ENCODE measurements at places on chromosomes 2 and 18.
A peak's percentile ranks its signal among the peaks of the same experiment; 100 is the strongest.

- no peak for DNase-seq
Observed at GRCh38 chr18:1252936-1253335, 348.3 kb downstream of the ADCYAP1 start.

DNA sequence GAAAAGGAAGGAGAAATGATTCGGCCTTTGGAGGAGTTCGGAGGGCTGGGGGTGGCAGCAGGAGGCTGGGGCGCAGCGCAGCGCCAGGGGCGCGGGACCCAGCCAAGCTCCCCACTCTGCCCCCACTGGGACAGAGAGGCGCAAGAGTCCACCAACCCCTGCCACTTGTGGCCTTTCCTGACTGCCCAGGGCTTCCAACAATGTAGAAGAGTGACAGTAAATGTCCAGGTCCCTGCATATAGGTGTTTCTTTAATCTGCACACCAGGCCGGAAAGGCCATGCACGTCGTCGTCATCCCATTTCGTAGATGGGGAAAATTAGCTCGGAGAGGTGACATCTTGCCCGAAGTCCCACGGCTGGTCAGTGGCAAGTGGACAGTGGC lies 96.6 kb downstream of the INHBB start:
- no peak for DNase-seq

- DNase-seq = no peak
Observed at GRCh38 chr2:60475123-60475830, 78.2 kb downstream of the BCL11A start.

- DNase-seq = no peak
Observed at GRCh38 chr2:24210723-24211122, 35.9 kb downstream of the FAM228A start.

DNA sequence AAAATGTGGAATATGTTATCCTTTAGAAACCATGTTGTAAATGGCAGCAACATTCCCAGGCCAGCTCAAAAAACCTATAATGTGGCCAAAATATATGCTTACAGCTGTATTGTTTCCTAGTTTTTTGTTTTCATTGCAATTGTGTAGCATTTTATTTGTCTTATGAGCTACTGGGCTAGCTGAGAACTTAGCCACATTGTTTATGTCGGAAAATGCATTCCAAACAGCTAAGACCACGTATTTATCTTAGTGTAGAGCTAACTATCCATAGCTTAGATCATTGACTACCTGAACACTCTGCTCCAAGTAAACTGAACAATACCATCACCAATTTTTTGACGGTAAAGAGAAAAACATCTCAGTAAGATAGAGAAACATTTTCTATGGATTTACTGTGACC lies 38.4 kb downstream of the METAP1D start:
- no peak for DNase-seq

DNA sequence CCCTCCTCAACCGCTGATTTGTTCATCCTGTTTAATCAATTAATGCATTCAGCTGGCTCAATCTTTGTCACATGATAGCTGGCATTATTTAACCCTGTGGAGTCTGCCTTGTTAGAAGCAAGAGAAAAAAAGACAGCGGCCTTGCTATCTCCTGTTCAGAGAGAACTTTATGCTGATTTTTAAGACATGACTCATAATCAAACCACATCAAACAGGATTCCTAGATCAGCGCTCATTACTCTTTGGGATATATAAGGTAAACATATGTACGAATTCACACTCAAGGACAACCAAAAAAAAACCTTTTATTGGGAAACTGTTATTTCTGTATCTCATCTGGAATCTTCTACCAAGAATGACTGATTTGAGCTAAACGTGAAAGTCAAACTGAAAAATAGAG lies 195.1 kb downstream of the C1D start:
- DNase-seq = no peak

DNA sequence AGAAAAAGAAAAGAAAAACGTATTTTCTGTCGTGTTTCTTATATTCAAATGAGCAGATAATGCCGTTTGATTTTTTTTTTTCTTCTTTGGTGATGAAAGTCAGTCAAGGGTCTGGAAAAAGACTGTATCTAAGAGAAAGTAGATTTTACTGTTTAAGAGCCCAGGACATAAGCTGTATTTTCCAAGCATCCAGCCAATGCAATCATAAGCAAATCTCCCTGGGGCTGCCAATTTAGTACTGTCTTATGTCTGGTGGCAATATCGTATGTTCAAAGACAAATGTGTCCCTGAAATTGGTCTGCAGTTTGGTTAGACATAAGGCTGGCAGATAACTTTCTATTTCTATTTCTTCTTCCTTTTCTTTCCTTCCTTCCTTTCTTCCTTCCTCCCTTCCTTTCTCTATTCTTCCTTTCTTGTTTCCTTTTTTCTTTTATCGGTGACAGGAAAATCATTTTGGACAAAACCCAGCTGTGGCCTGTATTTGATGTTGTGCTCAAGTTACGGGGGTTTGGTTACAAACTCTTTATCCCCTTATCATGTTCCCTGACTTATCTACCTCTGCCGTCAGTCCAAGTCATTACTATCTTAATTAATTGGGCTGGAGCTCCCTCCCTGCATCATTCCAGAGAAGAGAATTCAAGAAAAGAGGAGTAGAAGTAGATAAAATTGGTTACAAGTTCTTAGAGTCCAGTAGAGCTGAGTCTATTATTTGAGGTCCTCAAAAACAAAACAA lies 683.4 kb upstream of the FSHR start:
- no peak for DNase-seq

DNA sequence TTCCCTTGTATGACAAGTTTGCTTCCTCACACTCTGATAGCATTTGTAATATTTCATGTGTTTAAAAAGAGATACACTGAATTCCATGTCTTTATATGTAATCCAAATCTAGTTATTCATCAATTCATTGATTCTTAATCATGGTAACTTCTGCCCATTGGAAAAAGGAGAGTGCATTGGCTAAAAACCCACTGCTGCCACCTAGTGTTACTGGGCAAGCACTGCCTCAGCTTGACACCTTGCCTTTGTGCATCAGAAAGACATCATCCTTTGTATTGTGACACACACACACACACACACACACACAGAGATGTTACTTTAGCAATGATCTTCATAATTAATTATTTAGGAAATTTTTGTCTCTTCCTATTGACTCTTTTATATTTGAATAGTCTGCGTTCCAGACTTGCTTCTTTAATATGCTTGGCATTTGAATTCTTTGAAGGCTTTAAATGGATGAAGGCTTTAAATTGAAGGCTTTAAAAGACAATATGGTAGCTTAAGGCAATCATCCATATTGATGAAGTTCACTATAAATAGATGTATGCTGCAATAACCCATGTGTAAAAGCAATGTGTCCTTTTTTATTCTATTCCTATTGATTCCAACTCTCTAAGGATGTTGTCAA lies 414.2 kb upstream of the CHST9 start:
- DNase-seq = peak; percentile 47

- peak; percentile 52 for DNase-seq
Observed at GRCh38 chr2:196987649-196988364, 61.3 kb upstream of the PGAP1 start.

DNA sequence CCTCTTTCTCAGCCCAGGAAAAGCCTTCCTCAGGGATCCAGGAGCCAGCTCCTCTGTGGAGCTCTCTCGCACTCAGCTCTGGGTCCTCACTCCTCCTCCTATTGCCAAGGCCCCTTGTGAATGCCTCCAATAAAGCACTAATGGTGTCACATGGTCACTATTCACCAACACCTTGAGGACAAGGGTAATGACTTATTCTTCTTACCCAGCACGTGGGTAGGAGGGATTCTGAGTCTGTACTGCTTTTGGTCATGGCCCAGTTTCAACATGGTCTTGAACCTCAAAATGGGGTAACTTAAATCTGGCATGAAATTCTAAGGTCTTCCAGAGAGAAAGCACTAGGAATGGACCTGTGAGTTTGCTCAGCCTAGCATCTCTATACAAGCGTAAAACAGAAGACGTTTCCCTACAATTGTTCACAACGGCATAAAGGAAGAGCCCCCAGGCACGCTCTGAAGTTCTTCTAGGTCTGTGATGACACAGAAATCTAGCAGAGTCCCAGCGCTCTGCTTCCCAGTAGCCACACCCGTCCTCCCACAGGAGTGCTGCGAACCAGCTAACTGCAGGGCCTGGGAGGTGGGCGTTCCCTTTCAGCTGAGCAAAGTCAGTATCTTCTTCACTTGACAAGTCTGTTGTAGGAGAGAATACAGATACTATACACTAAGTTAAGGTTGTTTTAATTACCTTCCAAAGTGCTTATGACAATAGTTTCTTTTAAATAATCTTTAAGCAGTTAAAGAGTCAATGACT lies 14.6 kb upstream of the KIDINS220 start:
- no peak for DNase-seq

GRCh38 chr2:13034861-13035260 lies 318.1 kb downstream of the TRIB2 start:
- no peak for DNase-seq

DNA sequence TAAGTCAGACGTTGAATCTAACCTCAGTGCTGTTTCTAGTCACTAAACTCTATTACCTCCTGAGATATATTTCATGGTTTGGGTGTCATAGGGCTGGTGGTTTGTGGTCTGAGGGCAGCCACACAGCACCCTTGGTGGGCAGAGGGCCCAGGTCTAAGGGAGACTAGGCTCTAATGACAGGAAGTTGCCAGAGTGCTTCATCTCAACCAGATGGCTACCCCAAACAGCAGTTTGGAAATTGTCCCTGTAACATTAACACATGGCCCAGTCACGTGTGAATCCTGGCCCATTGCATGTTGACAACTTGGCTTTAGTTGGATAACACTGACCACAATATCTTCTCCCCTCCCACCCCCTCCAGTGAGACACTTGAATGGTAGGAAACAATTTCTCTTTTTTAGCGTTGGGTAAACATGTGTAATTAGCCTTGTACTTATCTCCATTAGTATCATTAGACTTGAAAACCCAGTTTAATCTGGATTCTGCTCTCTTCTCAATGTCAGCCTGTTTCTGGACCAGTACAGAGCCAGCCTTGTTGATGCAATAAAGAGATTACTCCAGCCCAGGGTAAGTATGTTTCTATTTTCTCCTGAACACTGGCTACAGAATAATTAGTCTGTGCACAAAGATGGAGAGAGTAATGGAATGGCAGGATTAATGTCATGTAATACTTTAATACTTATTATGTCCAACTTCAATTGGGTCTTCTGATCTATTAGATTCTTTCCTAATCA lies 187.8 kb upstream of the SIX3 start:
- DNase-seq = peak; percentile 86

- no peak for DNase-seq
Observed at GRCh38 chr2:51304311-51304710, 272.4 kb upstream of the NRXN1 start.

GRCh38 chr2:101405351-101405899 lies 18.1 kb upstream of the CREG2 start:
- DNase-seq = no peak
